Activated CD8-positive, alpha-beta memory T cell treated with anti-CD3 and anti-CD28 coated beads, Interleukin-2, amount 50 U/mL, for 4 hours (primary cell): ENCODE measurements at places on chromosomes 4 and X.

GRCh38 chrX:3699821-3700381 is 13.5 kb downstream of the PRKX start:
- no peak for DNase-seq

DNA sequence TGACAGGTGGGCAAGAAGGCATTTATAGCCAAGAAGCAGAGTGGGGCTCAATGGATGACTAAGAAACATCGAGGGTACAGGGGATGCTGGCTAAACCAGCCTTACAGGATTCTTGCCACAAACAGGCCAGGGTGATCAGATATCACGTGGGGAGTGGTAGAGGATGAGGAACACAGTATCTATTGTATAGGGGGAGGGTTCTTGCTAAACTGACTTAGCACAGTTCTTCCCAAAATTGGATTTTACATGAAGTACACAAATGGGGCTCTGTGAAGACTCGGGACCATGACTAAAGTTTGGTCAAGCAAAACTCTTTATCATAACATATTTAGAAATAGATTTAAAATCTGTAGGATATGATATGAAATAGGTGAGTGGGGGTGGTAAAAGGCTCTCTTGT is 144.0 kb upstream of the ATOH1 start:
- DNase-seq, result no peak

- no peak for DNase-seq
Measured at GRCh38 chrX:82218361-82218760, 1016.5 kb downstream of the SH3BGRL start.

DNA sequence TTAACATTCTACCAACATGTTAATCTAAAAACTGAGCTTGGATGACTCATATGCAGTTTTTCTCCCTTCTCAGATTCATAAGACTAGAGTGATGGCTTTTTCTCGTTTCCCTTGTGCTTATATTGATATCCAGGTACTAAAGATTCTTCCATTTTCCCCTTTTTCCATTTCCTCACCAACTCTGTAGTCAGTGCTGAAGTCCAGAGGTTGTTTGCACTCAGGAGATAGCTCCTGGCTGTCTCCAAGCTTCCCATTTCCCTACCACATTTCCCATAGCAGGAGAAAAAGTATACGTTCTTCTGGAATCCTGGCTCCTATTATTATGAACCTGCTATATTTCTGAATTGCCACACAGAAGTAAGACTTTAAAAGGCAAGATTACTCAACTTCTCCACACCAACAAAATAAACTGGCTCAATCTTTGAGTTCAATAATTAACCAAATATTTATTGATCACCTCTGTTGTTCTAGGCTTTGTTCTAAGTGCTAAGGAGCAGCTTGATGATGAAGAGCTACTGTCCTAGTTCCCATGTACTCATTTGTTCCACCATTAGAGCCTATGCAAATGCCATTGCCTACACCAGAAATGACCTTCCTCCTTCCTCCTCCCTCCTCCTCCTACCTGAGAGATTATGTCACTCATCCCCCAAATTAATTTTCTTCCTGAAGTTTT is 454.4 kb upstream of the RPS6KA3 start:
- DNase-seq, result no peak
